ENCODE measurements at places on chromosomes 12 and 14.

- DNase-seq = no peak
Measured at GRCh38 chr14:34113005-34113511, 162.2 kb upstream of the EGLN3 start.

- no peak for DNase-seq
Measured at GRCh38 chr12:14577344-14577743, 9.7 kb upstream of the PLBD1 start.

- DNase-seq = no peak
Measured at GRCh38 chr14:64960762-64961276, 11.3 kb downstream of the RAB15 start.

DNA sequence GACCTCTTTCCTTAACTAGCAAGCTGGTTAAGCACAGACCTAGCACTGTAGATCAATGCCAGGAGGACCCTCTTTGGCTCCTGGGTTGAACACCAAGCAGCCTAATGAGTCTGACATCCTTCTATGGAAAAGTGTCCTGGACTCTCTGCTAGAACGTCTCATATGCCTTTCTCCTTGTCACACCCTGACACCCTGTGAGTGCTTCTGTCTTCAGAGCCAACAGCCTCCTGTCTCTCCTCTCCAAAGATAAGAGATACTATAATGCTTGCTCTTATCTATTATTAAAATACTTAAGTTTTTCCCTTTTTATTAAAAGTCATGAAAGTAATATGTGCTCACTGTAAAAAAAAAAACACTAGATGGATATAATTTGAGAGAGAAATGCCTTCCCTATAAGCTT is 222.7 kb downstream of the FOXN3 start:
- no peak for DNase-seq

DNA sequence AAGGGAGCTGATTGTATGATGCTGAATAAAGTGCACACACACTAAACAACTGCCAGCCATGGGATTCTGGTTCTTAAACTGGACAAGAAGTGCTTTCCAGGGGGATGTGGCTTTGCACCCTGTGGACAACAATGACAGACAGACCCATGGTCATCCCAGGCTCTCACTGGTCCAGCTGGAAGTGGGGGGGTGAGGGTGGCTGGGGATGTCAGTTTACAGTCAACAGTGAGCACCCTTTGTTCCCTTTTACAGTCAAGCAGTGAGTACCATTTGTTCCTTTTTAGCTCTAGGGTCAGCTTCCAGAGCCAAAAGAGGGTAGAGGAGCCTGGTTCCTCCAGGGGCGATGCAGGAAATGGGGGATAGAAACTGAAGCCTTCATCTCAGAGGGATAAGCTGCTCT is 100.7 kb downstream of the SMOC1 start:
- DNase-seq = no peak
